ENCODE measurements at places on chromosomes 2 and 18.

GRCh38 chr2:127085317-127085681 is 21.7 kb downstream of the BIN1 start:
- DNase-seq, result no peak

DNA sequence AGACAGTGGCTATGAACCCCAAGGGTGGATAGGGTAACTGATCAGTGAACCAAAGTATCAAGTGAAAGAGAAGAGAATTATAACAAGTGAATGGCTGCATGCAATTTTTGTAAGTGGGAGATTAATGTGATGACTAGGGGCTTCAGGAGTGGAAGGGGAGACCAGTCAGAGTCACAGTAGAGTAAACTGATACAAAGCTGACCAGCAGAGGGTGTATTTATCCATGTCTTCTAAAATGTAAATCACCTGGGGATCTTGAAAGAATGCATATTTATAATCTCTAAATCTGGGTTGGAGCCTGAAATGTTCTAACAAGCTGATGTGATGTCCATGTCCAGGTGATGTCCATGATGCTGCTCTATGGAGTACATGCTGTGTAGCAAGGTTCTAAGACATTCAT is 1351.3 kb upstream of the CHAC2 start:
- DNase-seq, result no peak

DNA sequence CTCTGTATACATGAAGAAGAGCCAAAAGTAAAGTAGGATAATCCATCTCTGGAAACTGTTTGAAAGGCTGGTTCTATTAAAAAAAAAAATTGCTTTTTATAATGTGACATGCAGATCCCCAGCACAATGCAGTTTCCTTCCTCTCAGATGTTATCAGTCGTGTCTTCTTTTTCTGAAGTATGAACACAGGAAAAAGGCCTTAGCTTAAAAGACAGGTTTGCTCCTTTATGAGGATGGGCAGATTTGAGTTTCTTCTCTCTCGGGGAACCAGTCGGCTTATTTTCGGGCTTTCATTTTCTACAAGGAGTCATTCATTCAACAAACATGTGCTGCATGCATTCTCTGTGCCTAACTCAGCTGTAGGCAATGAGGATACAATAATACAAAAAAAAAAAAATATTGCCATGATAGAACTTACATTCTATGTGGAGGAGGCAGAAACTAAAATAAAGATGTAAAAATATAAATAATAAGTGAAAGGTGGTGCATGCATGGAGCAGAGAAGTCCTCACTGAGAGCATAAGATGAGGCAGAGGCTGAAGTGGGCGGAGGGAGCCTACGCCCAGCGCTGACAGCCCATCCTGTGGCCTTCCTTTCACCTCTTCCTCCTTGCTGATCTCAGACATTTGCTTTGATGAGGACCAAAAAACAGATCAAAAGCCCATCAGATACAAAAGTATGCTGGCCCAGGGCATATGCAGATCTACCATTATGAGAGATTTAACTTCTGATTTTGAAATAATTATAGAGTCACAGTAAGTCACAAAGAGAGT is at the start of gene CD226:
CD226 (minus strand) TSS at position 513 of the 773 bp plus-strand sequence; CDS start at position 46, 467 bp downstream.
- DNase-seq, result no peak

- DNase-seq, result no peak
These were observed 67.9 kb upstream of the PIK3C3 start for GRCh38 chr18:41887100-41887499.

- peak; percentile 37 for DNase-seq
These were observed 18.2 kb downstream of the ACSL3 start for GRCh38 chr2:222878877-222879603.

DNA sequence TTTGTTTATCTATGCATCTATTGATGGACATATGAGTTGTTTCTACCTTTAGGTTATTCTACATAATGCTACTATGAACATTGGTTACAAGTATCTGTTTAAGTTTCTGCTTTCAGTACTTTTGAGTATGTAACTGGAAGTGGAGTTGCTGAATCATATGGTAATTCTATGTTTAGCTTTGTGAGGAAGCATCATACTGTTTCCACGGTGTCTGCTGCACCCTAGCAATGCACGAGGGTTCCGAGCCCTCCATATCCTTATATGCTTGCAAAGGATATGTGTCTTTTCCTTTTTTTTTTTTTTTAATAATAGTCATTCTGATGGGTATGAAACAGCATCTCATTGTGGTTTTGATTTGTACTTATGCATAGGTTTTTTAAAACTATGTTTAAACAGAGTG is 83.7 kb downstream of the FMNL2 start:
- no peak for DNase-seq

DNA sequence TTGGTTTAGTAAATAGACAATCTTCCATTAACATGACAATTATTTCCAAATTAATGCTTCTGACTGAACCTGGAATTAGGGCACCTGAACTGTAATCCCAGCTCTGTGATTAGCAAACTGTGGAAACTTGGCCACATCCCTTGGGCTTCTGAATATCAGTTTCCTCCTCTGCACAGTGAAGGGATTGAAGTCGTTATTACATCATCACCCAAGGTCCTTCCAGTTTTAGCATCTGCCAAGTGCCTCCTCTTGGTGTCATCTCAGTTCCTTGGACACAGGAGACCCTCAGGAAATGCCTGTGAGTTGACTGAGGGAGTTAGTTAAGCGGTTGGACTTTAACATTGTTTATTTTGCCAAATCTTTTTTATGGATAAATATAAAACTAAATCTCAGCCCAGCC is 64.8 kb downstream of the MOGAT1 start:
- DNase-seq, result no peak

- DNase-seq, result no peak
These were observed 37.9 kb downstream of the DPYSL5 start for GRCh38 chr2:26885651-26886329.

DNA sequence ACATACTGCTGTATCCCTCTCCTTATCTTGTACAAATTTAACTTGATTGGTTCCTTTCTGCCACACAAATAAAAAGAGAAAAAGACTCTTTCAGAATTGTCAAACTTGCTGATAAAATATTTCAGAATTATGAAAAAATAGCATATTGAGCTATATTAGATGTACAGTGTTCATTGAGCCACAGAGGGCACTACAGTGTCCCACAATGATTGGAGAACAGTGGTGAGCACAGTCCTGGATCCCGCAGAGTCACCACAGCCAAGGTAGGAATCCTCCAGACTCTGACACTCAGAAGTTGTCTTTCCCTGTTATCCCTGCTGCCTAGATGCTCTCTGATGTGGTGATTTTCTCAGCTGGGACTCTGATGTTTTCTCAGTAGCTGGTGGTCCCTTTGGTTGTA is 1281.3 kb upstream of the ZEB2 start:
- DNase-seq, result no peak

DNA sequence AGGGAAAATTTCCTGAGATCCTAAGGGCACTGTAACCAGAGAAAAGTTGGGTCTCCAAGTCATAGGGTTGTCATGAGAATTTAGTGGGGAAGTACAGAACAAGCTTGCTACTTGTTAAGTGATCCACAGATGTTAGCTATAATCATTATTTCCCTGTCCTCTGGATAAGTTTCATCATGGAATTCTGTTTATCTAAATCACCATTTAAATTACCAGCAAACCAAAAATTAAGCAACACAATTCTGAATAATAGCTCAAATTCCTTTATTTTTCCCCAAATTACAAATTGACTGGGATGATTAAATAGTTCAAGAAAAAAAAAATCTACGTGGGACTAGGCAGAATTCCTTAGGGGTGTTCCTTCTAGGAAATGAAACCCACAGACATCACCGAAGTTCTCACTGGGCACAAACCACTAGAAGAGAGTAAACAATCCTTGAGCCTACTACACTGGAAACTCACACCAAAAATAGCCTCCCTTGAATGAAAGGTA is 159.5 kb downstream of the COL6A3 start:
- DNase-seq, result no peak

- no peak for DNase-seq
These were observed 100.9 kb downstream of the ARL4C start for GRCh38 chr2:234395891-234396420.

DNA sequence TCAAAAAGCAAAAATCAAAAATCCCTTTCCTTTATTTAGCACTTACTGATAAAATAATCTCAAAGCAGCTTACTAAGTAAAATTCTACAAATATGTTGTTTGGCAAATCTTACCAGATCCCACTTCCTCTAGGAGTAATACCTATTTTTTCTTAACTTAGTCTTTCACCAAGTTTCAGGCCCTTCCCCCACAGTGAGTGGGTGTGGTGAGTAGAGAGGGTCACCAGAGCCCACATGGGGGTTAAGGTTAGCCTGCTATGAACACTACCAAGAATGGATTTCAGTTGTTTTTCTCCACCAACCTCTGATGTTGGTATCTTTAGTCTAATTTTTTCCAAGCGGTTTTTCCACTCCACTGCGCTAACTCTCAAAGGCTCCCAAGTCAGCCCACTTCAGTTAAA is 23.2 kb downstream of the PIAS2 start:
- DNase-seq, result no peak

GRCh38 chr2:47050021-47050760 is 104.9 kb downstream of the STPG4 start:
- no peak for DNase-seq

DNA sequence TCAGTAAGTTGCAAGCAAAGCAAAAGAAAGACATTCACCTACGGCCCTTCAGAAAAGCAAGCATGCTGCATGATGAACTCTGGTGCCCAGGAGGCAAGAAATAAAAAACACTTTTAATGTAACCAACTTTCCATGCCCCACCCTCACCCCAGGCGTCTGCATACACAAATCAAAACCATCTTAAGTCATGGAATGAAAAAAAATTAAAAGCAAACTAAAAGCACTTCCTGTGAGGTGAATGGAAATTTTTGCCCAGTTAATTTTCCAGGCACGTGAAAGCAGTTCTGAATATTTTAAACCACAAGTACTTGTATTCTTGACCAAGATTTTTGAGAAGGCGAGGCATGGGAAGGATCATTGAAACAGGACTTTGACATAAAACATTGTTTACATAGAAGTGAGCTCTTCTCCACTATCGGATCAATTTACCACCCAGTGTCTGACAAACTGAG is 2.5 kb upstream of the ICOS start:
- no peak for DNase-seq

- DNase-seq, result no peak
These were observed 11.0 kb downstream of the EN1 start for GRCh38 chr2:118836411-118836930.

GRCh38 chr2:12231288-12231687 is 484.9 kb downstream of the LPIN1 start:
- no peak for DNase-seq

DNA sequence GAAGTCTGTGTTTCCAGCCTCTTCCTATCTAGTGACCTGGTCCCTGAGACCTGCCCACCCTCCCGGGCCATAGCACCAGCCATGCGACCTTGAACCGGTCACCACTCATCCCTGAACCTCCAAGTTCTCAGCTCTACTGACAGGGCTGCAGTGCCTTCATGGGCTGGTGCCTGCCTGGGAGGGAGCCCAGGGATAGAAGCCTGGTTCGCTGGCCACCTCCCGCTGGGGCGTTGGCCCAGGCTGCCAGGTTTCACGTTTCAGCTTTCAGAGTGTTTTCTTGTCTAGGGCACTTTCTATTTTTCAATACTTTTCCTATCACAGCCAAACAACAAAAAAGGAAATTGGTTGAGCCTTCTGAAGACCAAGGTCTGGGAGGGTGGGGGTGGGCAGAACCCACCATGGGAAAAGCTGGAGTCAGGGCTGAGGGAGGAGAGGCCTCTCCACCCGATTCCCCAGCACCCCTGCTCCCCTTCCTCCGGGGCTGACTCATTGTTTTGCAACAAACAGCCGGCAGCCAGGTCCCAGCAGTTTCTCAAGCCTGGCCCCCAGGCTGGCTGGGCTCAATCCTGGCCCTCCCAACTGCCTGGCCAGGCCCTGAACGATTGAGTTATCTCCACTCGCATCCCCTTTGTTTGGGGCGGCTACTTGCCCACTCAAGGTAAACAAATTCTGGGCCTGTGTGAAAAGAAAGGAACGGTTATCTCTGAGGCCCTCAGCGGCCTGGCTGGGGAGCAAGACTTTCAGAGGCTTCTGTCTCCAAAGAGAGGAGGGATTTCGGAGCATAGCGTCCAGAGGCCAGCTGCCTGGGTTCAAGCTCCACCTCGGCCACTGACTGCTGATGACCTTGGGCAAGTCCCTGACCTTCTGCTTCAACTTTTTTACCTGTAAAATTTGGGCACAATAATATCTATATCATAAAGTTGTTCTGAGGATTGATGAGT is 47.5 kb downstream of the ZFP36L2 start:
- DNase-seq, result peak; percentile 77

- DNase-seq, result peak; percentile 87
These were observed 1323.5 kb upstream of the TMEFF2 start for GRCh38 chr2:193518041-193518817.

- no peak for DNase-seq
These were observed 68.0 kb upstream of the SP3 start for GRCh38 chr2:174033163-174033550.

DNA sequence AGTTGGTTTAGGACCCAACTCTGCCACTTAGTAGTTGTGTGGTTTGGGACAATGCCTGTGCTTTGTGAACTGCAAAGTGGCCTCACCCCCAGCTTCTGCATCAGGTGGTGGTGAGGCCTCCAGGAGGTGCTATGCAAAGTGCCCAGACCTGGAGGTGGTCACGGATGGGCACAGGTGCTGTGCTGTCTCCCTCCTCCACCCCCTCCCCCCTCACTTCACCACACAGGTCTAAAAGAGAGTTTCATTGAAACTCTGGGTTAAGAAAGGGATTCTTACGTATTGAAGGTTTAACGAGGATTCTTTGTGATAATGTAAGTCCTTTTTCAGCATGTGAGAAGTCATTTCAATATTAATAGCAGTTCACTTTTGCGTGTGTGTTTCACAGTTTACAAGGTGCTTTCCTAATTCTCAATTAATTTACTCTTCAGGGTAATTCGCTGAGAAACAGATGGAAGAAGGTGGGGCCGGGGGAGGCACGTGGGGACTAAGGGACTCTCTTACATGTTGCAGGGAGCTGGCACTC is 369.9 kb downstream of the LPIN1 start:
- DNase-seq, result no peak

GRCh38 chr2:69804416-69804815 is 25.0 kb upstream of the GMCL1 start:
- no peak for DNase-seq

GRCh38 chr18:11927497-11927896 is 19.4 kb upstream of the MPPE1 start:
- no peak for DNase-seq

DNA sequence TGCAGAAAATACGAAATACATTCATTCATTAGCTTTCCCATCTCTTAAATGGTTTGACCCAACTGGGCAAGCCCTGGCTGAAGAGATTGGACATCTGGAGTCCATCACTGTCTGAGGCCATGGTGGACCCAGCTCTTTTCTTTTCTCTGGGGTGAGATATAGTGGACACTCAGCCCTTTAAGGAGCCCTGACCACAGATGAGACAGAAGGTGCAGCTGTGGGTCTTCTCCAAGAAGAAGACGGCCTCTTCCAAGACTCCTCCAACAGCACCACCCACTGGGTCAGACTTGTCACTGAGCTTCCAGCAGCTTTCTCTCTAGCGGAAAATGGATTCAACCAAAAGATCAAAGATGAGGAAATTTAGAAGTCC is 27.2 kb downstream of the TWIST2 start:
- DNase-seq, result no peak
